Activated naive CD8-positive, alpha-beta T cell treated with anti-CD3 and anti-CD28 coated beads for 36 hours (primary cell): ENCODE measurements at places on chromosomes 4 and X.
A peak's percentile ranks its signal among the peaks of the same experiment; 100 is the strongest.

DNA sequence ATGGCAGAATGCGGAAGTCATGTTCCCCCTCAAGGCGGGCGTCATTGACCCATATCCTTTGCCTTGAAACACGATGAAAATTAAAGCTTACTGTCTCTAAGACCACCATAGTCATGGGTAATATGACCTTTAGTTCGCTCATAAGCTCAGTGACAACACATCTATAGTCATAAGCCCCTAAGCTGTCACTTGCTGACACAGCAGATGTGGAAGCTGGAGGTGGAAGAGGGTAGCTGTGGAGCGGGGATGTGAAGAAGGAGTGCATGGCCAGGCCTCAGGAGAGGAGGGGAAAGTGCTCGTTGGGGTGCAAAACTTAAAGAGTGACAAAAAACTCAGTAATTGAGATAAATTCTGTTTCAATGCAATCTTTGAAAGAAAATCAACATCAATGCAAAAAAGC is 134.0 kb upstream of the PDLIM3 start:
- no peak for DNase-seq

GRCh38 chrX:109830157-109830703 is 97.2 kb upstream of the ACSL4 start:
- no peak for DNase-seq

GRCh38 chr4:25938787-25939186 is 24.8 kb downstream of the SMIM20 start:
- peak; percentile 56 for DNase-seq

GRCh38 chrX:124231451-124231759 is 101.1 kb upstream of the TEX13D start:
- DNase-seq, result no peak

DNA sequence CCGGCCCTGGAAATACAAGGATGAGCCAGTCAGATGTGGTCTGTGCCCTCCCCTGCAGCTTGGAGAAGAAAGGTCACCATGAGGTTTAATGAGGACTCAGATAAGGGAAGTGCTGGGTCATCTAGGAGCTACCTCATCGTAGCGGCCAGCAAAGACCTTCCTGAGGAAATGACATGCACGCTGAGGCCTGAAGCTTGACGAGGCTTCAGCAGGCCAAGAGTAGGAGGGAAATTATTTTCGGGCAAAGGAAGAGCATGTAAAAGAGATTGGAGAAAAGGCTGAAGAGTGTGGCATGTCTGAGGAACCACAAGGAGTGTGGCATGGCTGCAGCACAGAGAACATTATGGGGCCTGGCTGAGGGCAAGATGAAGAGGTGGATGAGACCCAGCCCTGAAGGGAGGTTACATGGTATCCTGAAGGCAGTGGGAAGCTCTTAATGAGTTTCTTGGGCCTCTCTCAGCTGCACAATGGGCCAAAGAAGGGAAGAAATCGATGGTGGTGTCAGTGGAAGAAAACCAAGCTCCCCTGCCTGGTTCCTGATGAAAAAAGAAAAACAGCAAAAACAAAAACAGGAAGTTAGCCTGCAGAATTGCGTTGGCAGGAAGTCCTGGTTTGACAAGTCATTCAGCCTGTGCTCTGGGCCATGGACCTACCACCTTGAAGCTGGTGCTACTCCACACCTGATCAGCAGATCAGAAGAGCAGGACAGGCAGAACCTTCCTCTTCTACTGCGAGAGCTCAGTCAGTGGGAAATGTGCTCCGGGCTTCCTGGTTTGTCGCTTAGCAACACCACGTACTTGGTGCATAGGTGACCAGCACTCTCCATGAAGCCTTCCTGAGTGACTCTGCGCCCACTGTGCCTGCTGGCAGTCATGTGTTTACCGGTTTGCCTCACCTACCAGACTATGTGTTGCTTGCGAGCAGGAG is 134.5 kb upstream of the KLF3 start:
- peak; percentile 36 for DNase-seq

DNA sequence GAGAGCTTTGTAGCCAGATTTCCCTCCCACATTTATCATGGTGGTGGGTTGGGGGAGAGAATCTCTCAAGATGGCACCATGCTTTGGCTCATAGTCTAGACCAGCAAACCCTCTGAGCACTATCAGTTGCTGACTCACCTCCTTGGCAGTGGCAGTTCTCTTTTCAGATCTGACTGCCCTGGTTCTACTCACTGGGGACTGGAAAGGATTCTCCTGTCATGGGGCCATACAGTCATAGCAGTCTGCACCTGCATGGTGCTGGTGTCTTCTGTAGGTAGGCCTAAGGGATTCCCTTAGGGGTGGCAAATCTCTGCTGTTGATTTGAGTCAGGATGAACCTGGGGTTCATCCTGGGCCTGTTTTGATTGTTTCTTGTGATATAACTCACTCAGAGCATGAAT is 2.6 kb downstream of the TEX13B start:
- DNase-seq, result no peak
